H9 (cell line): ENCODE measurements at places on chromosomes 12 and 14. TPM values are rescaled to one million over a fixed set of nuclear protein-coding genes. Genes with fewer than 3 reads are reported as not detected.

Gene PLEKHG7
- total RNA-seq = not detected in 2 replicates

Gene PITPNM2
- 1.2 and 1.8 TPM in 2 replicates for total RNA-seq

DNA sequence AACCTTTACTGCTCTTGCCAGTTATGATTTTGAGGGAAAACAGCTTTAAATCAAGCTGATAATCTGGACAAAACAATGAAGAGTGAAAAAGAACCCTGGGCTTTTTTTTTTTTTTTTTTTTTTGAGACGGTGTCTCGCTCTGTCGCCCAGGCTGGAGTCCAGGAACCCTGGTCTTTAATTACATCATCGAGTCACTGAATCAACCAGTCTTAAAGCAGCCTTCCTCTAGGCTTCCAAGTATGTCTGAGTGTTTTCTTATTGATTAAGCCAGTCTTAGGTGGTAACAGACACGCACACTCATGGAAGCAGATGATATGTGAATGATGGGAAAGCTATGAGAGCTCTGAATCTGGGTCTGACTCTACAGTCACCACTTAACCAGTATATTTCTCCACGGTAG, 5.9 kb upstream of the VCPKMT start:
- DNase-seq = no peak

DNA sequence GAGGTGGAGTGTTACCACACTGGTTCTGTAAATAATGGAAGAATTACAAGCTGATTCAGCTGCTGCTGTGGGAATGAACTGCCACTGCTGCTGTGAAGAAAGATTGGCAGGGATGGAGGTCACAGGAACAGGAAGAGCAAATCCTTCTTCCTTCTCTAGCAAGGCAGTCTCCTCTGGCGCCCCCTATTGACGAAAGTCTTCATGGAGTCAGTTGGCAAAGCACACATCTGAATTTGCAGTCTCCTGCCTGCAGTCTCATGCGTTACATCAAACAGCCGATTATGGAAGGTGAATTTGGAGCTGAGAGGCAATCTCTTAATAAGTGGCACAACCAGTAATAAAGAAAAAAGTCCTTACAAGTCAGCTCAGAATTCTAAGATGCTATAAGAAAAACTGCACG, 106.0 kb upstream of the TMTC1 start:
- DNase-seq = peak; percentile 83

Gene SIX1
- 0.09 and 0.17 TPM in 2 replicates for total RNA-seq

DNA sequence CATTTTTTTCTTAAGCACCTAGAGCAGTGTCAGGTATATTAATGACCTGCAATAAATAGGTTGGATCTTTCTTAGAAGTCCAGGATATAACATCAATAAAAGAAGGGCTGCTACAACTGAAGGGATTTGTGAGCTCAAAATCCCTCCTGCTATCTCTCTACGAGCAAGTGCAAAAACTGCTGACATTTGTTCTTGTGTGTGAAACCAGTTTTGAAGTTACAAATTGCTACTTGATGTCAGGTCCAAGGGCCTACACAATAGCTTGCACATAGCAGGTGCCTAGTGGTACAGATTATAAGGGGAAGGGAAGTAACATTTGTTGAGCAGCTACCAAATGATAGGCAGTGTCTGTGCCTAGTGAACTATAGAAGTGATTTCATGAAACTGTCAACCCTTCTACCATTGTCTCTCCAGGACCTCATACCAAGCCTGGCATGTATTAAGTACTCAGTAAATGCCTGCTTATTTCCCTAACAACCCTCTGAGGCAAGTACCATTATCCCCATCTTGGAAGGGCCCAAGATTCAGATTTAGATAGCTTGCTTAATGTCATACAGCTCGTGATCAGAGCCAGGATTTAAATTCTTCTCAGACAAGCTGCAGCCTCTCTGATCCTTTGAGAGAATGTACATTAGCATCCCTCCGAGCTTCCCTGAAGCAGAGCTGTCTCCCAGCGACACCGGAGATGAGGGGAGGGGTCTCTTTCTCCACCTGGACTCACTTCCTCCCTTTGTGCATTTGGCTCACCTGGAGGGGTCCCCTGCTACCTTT, 300.3 kb downstream of the ZFP36L1 start:
- DNase-seq = no peak

DNA sequence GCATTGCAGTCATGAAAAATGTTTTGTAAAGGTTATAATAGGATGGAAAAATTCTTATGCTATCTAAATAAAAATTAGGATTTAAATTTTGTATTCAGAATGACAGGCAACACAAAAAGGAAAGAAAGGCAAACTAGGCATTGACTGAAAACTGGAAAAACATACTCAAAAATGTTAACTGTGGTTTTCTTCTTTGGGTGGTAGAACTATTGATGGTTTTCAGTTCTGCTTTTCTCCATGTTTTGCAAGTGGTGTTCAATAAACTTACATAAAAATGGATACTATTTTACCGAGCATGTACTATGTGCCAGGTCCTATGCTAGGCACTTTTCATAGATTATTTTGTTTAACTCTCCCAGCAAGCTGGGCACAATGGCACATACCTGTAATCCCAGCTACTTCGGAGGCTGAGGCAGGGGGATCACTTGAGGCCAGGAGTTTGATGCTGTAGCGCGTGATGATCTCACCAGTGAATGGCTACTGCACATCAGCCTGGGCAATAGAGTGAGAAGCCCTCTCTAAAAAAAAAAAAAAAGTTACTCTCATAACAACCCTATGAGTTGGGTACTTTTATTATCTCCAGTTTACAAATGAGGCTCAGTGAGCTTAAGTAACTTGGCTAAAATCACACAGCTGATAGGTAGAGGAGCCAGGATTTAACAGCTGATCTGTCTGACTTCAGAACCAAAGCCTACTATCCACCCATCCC, 26.3 kb upstream of the TCP11L2 start:
- no peak for DNase-seq

Gene CHST11
- 6.7 and 7.9 TPM in 2 replicates for total RNA-seq

DNA sequence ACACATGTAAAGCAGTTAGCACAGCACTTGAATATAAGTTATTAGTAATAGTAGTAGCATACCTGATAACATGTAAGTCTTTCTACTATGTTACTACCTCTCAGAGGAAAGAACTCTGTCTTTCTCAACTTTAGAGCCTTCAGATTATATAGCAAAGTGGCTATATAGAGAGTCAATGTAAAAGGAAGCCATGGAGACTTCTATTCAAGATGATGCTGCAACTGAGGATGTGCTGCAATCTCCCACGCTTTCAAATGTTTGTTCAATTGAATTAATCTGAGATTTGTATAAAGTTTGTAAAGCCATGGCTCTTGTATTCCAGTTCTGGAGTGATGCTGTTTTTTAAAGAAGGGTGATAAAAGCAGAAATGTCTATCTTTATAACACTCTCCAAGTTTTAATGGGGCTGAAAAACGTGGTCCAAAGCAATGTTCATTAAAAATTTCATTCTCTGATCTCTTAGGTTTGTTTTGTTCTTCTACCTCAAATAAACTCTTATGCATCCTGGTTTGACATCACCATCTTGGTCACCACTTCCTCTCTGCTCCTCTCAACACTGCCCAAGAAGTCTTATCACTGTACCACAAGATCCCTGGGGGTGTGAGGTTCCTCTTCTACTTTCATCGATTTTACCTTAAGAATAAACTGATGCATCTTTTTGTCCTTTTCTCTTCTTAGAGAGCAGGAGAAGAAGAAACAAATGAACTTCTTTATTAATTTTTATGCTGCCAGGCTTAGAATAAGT, 40.6 kb downstream of the C12orf42 start:
- no peak for DNase-seq

DNA sequence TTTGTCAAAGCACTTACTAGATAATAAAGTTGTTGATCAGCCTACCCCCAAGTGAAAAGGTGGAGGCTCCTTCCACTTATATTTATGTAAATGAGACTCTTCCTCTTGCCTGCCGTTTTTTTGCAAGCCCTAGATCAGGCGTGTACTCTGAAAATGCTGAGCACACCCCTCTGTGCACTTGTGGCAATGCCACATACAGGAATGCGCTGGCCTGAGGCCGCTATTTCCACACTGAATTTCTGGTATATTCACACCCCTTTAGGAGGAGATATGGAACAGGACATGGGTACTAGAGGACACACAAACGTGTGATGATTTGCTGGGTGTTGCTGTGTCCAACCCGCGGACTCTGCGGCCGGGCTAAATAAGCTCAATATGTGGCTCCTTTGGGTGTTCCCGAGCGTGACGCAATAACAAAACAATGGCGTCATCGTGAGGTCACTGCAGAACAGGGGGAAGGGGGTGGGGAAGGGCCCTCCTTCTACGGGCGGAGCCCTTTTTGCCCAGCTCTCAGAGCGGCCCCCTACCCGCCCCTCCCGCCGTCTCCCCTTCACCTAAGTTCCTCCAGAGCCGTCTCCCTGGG, 554 bp upstream of the TSPAN31 start:
- no peak for DNase-seq

GRCh38 chr14:52070051-52070431, 1.2 kb upstream of the NID2 start:
- DNase-seq = no peak

Gene AMDHD1
- total RNA-seq = 0.29 and 0.42 TPM in 2 replicates

Gene KLRD1
- not detected in 2 replicates for total RNA-seq

Gene TEX52
- 0.20 TPM in 2 replicates for total RNA-seq

- no peak for DNase-seq
Observed at GRCh38 chr12:114611145-114612018, 72.6 kb downstream of the TBX3 start.

- DNase-seq = no peak
Observed at GRCh38 chr12:42385326-42385841, 59.4 kb downstream of the PPHLN1 start.

DNA sequence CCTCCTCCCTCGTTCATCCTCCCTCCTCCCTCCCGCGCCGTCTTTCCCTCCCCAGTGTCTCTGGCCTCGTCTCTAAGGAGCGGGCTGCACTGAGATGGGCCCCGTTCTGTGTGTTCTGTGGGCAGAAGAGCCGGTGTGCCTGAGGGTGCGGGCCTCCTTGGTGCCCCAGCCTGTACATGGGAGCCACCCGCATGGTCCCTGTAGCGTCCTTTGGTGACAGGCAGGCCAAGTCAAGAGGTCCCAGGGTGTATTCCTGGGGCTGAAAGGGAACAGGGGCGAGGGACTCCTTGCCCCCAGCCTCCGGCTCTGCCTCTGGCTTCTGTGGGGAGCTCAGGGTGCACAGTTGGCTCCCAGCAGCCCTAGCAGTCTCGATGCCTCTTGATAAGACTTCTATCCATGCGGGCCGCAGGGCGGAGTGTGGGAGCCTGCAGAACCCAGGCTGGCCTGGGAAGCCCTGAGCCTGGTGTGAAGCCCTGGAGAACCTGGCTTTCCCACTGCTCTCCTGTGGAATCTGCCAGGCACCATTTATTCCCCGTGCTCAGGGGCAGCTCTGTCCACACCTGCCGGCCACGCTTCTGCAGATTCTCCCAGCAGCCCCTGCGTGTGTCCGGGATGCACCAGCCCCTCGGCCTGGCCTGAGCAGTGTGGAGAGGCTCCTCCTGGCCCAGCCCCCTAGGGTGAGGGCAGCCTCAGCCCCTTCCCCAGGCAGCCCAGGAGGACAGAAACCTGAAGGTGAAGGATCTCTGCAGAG, 181.3 kb downstream of the KIF26A start:
- no peak for DNase-seq

Gene SLC24A4
- 0.22 and 0.24 TPM in 2 replicates for total RNA-seq

- DNase-seq = no peak
Observed at GRCh38 chr14:92287987-92288386, 35.0 kb upstream of the SLC24A4 start.

DNA sequence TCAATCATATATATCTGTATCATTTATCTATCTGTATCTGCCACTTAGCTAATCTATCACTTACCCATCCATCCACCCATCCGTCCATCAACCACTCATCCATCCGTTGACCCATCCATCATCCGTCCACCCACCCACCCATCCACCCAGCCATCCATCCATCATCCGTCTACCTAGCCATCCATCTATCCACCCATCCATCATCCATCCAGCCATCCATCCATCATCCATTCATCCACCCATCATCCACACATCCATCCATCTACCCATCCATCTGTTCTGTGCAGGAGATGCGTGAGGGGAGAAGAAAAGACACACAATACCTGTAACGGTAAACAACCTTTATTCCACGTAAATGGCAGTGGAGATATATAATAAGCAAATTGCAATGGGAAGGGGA, 20.2 kb downstream of the NOC4L start:
- no peak for DNase-seq

GRCh38 chr12:55718015-55718414, 2.2 kb downstream of the BLOC1S1 start:
- DNase-seq = peak; percentile 72

Gene PAPLN
- 6.9 and 8.5 TPM in 2 replicates for total RNA-seq

DNA sequence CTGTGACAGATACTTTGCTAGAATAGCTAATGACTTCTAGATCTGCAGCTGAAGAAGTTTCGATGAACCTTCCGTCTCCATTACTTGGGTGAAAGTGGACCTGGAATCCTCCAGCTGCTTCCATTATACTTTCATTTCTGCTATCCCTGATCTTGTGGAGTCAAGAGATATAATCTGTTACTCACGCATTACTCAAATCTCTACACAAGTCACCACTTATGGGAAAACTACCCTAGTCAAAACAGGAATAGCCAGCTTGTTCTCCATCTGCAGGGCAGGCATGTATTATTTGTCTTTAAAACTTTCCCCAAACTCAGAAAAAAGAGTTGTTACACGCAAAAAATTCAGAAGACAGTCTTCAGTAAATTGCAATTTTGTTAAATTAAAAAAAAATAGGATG, 2.8 kb upstream of the KTN1 start:
- no peak for DNase-seq

DNA sequence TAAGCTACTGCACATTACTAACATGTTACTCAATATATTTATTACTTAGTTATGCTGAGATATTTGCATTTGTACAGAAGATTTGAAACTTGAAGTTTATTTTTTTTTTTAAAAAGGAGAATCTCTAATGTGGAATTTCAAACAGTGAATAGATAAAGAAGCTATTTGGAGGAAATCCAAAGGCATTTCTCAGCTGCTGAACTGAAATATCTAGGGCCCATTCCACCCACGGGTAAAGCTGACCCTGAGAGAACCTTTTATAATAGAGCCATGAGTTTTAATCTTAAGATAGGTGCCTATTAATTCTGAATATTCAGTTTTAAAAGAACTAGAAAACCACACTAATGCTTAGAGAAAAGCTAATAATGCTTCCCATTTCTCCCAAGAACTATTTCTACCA, 225.4 kb upstream of the CAND1 start:
- DNase-seq = no peak

- no peak for DNase-seq
Observed at GRCh38 chr12:114504311-114504710, 98.4 kb upstream of the TBX5 start.

DNA sequence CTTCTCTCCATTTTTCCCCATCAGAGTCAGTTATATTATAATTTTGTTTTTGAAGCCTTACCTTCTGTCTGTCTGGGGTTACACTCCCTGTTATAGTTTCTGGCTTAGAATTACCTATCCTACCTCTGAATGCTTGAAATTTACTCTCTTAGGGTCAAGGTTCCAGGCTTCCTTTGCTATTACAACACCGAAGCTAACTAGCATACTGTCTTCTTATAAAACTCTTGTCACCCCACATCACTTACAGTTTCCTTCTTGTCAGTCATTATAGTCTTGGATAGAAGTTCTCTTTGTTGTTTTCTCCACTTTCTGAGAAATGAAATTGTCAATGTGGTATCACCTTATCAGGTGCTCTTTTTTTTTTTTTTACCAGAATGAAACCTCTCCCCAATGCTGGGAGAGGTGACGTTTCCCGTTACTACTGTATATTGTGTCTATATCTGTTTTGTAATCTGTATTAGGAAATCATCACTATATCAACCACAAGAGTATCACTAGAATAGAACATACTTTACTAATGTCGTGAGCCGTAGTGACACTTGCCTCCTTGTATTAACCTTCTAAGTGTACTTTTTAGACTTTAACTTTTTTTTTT, 69.2 kb upstream of the PSMA6 start:
- no peak for DNase-seq
